ENCODE measurements at places on chromosomes 2 and 18.

DNA sequence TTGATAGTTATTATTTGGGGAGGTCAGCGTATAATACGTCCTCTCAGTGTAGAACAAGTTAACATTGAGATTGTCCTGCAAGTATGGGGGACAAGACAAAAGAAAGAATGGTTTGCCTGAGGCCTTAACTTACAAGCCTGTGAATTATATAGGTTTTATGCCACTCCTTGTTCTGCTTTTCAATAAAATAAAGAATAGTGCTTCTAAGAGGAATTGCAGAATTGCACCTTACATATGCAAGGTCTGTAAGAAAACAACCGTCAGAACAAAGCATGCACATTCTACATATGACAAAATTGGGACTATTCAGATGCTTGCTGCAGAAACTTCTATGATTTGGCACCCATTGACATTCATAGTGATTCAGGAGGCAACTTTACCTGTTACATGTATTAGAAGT, 785.0 kb downstream of the NR4A2 start:
- no peak for DNase-seq

DNA sequence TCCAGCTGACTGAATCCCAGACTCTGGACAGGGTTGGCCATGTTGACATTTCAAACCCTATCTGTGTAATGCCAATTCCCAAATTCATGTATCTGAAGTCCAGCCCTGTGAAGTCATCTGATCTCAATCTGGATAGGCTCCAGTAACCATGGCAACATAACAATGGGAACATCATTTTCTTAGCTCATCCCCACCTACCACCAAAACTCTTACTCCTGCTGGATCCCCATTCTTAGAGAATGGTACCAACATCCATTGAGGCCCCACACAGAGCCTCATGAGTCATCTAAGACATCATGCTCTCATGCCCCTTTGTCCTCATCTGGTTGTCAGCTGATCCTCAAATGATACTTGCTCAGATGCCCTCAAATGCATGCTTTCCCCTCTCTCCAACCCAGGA, 58.9 kb upstream of the TEX51 start:
- DNase-seq = no peak

DNA sequence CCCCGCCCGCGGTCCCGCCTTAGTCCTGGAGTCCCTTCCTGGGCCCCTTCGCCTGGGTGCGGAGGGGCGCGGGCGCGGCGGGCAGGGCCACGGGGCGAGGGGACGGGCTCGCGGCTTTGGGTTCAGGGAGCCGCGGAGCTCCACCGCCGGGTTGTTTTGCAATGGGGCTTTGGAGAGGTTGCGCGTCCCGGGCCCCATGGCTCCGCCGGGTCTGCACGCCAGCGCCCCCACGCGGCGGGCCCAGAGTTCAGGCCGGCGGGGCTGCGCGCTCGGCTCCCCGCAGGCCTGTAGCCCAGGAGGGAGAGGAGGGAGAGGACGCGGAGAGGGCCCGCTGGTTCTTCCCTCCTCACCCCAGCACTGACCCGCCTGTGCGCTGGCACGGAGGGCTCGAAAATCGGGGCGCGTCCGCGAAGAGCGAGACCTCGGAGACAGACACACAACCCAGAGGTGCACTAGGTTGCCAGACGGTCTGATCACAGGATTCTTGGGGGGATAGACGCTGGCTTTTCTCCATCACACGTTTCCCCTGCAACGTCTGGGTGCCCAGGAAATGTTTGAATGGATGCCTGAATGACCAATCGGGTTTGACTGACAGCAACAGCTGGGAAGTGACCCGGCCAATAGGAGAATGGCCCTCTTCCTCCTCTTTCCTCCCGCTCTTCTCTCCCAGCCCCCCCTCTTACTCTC, 4.9 kb upstream of the SIX2 start:
- peak; percentile 69 for DNase-seq

DNA sequence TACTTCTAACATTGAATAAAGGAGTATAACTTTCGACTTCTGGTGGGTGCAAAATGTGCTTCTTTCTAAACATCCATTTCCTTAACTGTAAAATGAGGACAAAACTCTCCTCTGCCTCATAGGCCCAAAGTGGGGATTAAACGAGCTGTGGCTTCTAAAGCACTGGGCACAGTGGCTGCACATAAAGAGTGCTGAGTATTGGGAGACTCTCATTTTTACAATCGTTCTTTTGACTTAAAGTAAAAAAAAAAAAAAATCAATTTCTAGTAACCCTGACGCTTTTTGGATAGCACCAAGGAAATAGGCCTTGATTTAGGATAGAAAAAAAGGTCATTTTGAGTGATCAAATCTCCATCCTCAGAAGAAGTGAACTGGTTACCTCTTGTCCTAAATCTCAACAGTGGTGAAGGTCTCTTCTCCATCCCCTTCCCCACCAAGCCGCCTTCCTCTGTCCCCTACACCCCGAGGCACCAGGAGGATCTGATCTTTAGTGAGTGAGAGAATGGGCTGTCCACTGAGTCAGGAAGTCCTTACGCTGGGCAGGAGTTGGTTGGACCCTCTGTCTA, 161.6 kb downstream of the DDX1 start:
- DNase-seq = no peak

GRCh38 chr2:151357359-151357758, at the start of gene TNFAIP6:
Gene TNFAIP6, plus strand, starts transcription at chr2:151357592. Its CDS starts 75 bp downstream, at chr2:151357667.
- DNase-seq = no peak

DNA sequence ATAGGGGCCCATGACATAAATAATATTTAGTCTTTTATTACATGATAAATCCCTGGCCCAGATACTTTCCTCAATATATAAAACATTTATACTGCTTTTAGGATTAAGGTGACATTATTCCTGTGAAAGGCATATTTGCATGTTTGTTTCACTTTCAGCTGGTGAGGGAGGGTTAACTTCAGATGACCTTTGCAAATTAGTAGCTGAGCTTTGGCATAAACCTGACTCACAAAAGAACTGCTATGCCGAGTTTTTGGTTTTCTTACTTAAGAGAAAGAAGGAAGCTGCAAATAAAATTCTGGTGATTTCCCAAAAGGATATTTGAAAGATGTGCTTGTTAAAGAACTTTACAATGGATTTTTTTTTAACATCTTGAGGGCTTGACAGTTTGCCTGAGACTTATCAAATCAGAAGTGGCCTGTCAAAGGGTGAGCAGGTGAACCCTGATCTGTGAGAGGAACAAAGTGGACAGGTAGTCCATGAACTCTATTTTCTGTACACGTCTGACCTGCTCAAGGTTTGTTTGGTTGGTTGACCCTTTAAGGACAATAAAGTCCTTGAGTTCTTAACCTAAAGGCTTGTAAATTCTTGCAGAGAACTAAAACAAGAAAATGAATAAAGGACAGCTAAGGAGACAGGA, 93.5 kb downstream of the FAM124B start:
- no peak for DNase-seq

GRCh38 chr18:22073411-22073810, 96.0 kb upstream of the GATA6 start:
- no peak for DNase-seq
